ENCODE measurements at places on chromosomes 11 and 22.

DNA sequence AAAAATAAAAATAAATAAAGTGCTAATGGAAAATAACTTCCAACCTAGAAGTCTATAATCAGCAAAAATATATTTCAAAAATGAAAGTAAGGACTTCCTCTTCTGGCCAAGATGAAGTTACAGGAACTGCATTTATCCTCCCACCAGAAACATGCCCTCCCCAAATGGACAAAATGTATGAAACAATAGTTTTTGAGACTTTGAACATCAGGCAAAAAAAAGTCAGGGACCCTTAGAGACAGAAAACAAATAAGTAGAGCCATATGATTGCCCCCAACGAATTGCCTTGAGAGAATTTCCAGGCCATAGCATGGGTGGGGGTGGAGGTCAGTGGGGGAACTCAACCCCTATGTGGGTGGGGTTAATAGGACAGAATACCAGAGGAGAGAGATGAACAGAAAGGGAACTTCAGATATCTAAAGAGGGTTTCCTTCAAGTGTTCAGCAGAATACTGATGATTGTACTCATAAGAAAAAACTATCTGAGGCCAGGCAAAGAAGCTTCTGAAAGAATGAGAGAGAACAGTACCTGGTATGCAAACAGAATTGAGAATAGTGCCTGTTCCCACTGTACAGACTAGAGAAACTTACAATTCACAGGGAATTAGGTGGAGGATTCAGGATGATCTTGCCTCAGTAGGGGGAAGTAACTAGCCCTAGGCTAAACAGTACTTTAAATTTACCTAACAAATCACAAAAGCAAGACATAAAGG lies 26.6 kb upstream of the IL10RA start:
- DNase-seq = no peak

GRCh38 chr22:37237371-37238268 lies 6.4 kb downstream of the RAC2 start:
- no peak for DNase-seq

GRCh38 chr11:65390996-65391395 lies 4.6 kb downstream of the FRMD8 start:
- no peak for DNase-seq

DNA sequence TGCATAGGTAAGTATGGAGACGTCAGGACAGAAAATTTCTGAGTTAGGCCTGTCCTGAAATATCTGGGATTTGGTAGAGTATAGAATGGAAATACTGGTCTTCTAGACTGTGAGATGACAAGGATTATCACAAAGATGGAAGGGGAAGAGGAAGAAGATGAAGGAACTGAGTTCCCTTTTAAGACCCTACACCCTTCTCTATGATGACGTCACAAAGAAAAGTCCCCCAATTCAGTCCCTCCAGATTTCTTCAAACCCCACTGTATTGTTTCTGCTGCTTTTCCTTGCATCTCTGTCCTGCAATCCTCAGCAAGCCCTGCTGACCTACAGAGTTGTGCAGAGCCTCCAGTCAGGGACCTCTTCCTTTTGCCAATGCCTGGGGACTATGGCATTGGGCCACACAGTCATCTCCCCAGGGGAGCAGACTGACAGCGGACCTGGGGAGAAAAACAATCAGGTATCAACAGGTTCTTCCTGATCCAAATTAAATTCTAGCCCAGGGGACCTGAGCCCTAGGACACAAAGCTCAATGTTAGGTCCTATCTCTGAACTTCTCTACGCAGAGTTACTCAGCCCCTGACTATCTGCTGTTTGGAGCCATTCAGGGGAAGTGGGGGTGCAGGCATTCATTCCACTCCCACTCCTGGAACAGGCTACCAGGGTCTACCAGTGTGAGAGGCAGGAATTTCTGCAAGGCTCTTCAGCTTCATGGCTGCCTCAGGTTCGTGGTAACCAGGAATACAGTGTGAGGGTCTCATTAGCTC lies 49.2 kb upstream of the POU2AF1 start:
- DNase-seq = no peak

- DNase-seq = no peak
These were observed 21.1 kb upstream of the KLHL35 start for GRCh38 chr11:75453916-75454655.

DNA sequence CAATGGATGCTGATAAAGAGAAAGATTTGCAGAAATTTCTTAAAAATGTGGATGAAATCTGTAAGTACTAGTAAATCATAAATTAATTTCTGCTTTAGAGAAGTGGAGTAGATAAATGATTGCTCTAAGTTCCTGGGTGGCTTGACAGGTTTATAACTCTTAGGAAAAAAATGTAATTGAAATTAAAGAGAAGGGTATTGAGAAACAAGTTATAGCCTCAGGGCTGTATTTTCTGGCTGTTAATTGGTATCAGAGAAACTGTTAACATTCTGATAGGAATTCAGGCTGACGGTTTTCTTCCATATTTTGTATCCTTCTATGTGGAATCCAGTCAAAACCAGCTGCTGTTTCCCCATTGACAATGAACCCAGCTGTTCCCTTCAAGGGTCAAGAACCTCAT lies 1.9 kb downstream of the TTC12 start:
- DNase-seq = no peak

- no peak for DNase-seq
These were observed 141.7 kb upstream of the GRIA4 start for GRCh38 chr11:105468154-105468553.

DNA sequence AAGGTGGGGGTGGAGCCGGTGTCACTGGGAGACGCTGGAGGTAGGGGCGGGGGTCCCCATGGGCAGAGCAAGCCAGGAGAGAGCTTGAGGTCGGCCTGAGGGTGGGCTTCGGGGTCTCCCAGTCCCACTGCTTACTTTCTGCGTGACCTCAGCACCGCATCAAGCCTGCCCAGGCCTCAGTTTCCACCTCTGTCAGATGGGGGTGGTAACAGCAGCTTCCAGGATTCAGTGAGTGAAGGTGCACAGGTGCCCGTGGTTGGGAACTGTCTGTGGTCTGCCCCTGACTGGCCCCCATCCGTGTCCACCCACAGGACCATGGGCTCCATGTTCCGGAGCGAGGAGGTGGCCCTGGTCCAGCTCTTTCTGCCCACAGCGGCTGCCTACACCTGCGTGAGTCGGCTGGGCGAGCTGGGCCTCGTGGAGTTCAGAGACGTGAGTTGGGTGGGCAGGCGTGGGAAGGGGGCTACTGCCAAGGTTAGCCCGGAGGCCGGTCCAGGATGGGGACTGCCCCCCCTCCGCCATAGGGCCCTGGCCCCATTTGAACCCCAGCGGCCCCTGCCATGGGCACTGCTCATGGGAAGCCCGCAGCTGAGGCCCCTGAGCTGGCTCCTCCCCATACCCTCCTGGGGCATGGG lies 2.2 kb downstream of the TCIRG1 start:
- DNase-seq = no peak

DNA sequence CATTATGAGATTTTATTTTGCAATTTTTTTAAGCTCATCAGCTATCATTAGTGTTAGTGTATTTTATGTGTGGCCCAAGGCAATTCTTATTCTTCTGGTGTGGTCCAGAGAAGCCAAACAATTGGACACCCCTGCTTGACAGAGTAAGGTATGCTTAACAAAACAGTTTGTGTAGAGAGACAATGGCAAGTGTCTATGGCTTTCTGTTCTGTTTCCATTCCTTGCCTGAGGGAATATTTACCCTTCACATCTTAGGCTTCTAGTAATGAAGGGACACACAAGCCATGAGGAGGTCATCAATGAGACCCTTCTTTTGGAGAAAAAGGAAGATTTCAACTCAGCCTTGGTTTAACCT lies 1278.4 kb upstream of the TENM4 start:
- DNase-seq = no peak
